Caco-2 (cell line): ENCODE measurements at places on chromosomes 5 and 9.

GRCh38 chr5:91956738-91957137, 573.6 kb upstream of the ARRDC3 start:
- no peak for DNase-seq

DNA sequence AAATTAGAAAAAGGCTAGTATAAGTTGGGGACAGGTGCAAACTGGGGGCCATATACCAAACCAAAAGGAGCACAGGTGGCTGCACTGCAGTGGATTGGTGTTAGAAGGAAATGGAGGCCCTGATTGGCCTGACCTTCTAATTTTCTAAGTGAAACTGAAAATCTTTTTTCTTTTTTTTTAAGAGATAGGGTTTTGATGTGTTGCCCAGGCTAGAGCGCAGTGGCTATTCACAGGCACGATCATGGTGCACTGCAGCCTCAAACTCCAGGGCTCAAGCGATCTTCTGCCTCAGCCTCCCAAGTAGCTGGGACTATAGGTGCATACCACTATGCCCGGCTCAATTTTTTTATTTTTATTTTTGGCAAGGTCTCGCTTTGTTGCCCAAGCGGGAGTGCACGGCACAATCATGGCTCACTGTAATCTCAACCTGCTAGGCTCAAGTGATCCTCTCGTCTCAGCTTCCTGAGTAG, 9.8 kb upstream of the CCDC69 start:
- DNase-seq: no peak

- DNase-seq: no peak
These were observed 237.0 kb downstream of the PAPPA start for GRCh38 chr9:116390303-116391228.

GRCh38 chr9:26033336-26033735, 355.1 kb upstream of the TUSC1 start:
- no peak for DNase-seq

DNA sequence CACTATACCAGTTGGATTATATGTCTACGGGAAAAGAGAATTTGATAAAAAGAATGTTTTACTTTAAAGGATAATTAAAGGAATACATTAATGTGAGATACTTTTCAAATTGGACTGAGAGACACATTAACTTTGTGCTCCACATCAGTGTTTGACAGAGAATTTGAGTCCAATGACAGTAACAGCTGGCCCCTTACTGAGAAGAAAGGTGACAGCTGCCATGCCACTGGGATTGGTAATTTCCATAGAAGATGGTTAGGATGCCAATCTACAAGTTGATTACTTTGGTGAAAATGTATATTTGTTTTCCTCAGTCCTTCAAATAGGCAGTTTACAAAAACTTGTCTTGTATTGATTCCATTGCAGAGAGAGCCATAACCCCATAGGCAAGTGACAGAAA, 578.4 kb downstream of the SLCO4C1 start:
- DNase-seq: no peak

DNA sequence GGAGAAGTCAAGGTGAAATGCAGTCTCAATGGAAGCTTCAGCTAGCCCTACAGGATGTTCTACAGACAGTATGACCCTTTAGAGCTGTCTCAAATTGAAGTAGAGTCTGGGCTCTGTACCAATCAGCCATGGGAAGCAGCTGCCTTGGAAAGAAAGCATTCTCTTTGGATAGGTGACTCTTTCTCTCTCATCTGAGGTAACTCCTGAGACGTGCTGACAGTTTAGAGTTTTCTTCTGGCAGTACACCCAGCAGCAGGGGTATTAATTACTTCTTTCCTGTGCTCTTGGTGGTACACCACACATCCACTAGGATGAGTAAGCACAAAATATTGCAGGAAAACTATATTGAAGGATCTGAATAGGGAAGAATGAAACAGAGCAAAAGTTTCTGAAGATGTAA, 329.6 kb upstream of the RGMB start:
- no peak for DNase-seq

- no peak for DNase-seq
These were observed 162.2 kb downstream of the OXCT1 start for GRCh38 chr5:41707853-41708603.

DNA sequence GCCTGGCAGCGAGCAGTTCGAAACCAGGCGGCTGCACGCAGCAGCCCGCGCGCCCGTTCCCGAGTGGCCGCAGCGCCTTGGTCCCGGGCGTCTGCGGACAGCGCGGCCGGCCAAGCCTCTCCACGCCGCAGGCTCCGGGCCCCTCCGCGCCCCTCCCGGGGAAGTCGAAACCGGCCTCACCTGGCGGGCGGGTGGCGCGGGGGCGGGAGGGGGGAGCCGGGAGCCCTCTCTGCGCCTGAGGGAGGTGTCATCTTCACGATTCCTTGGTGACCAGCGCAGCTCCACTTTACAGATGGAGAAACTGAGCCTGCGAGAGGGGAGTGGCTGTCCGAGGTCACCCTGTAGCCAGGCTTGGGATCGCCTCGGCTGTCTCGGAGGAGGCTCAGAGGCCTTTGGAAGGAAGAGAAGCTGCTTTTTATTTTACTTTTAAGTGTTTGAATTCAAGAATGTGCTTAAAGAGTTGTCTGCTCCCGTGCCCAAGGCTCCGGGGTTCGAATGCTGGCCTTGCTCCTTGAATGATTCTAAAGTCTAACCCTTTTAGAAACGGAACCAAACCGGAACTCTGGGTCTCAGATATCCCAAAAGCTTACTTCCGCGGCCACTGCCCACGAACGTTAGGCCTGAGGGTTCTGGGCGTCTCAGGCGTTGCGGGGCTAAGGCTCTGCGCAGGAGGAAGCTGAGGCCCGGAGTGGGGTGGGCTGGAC, 662 bp downstream of the SUSD3 start:
- no peak for DNase-seq
